ENCODE measurements at places on chromosomes 16 and 17.

- no peak for DNase-seq
Observed at GRCh38 chr16:76226011-76226410, 51.2 kb upstream of the CNTNAP4 start.

DNA sequence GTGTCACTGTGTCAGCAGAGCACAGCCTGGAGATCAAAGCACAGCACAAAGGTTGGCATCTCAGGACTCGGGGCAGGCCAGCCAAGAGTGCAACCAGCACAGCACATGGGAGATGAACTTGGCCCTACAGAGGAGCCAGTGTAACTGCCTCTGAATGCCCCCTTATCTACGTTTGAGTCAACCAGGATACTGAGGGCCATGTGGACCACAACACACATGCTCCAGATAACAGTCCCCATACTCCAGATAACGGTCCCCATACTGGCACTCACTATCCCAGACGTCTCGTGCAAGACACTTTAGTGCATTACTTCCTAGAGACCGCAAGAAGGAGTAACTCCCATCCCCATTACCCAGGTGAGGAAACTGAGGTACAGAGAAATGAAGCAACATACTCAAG, 88.2 kb downstream of the XYLT1 start:
- DNase-seq, result no peak

- DNase-seq, result no peak
Observed at GRCh38 chr16:22070361-22071330, 21.7 kb upstream of the VWA3A start.

DNA sequence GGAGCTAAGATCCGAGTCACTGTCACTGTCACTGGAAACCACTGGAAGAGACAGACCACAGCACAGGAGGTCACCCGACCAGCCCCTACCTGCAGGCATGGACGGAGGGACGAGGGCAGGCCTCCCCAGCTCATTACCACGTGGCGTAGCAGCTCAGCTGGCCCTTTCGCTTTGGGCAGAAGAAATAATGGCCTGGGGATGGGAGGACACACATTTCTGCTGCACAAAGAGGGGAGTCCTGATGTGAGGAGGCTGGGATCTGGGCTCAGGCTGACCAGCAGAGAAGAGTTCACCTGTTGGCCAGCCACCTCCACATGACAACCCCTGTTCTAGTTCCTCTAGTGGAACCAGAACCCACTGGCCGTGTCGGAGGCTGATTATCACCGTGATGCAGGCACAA, 38.2 kb upstream of the DOC2B start:
- DNase-seq, result no peak

GRCh38 chr17:52140601-52141000, 17.9 kb downstream of the CA10 start:
- no peak for DNase-seq

DNA sequence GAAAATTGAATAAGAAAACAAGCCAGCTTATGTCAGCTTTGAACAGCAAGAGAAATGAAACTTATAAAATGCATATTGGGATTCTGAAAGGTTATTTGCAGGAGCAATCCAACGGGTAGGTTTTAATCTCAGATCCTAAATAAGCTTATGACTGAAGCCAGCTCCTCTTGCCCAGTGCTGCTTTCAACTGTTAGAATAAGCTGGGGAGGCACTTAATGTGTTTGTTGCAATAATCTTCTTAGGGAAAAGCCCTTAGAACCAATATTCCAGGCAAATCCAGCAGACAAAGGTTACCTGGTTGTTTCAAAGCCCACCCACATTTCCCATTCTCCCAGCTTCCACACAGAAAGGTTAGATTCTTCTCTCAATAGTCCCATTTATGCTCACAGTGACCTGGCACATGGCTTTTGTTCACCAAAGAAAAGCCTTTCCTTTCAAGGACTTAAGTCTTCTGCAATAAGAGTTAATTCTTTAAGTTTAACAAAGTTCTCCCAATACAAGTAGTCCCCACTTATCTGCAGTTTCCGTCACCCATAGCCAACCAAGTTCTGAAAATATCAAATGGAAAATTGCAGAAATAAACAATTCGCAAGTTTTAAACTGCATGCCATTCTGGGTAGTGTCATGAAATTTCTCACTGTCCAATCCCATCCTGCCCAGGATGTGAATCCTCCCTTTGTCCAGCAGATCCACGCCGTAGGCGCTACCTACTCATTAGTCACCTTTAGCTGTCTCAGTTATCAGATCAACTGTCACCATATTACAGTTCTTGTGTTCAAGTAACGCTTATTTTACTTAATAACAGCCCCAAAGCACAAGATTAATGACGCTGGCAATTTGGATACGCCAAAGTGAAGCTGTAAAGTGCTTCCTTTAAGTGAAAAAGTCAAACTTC, 5.9 kb downstream of the TEX2 start:
- DNase-seq, result no peak

DNA sequence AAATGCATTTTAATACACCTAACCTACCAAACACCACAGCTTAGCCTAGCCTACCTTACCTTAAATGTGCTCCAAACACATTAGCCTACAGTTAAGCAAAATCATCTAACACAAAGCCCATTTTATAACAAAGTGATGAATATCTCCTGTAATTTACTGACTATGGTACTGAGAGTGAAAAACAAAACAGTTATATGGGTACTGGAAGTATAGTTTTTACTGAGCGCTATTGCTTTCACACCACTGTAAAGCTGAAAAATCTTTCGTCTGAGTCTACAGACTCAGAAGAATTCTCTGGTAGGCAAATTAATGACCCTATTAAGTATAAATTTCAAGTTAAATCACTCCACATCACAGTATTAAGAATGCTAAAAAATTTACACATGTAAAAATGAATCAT, 3.5 kb downstream of the GRB2 start:
- DNase-seq, result no peak

DNA sequence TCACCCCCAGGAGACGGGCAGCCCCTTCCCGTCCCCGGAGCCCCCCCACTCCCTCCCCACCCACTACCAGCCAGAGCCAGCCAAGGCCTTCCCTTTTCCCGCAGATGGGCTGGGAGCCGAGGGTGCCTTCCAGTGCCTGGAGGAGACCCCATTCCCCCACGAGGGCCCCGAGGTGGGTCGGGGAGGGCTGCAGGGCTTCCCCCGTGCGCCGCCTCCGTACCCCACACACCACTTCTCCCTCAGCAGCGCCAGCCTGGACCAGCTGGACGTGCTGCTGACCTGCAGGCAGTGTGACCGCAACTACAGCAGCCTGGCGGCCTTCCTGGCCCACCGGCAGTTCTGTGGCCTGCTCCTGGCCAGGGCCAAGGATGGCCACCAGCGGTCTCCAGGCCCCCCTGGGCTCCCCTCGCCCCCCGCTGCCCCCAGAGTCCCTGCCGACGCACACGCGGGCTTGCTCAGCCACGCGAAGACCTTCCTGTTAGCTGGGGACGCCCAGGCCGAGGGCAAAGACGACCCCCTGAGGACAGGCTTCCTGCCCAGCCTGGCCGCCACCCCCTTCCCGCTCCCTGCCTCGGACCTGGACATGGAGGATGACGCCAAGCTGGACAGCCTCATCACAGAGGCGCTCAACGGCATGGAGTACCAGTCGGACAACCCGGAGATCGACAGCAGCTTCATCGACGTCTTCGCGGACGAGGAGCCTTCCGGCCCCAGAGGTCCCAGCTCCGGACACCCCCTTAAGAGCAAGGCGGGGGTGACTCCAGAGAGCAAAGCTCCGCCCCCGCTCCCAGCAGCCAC, 23.5 kb upstream of the ZFPM1 start:
- no peak for DNase-seq

GRCh38 chr17:11644265-11645212, 46.3 kb downstream of the DNAH9 start:
- peak; percentile 5 for DNase-seq

GRCh38 chr16:30395155-30395991, at the start of gene ZNF48:
TSS of gene ZNF48 (plus strand) at chr16:30395420. CDS start at chr16:30395795, 375 bp downstream.
- DNase-seq, result peak; percentile 60

GRCh38 chr17:36921095-36921851, 16.0 kb upstream of the LHX1 start:
- peak; percentile 54 for DNase-seq

DNA sequence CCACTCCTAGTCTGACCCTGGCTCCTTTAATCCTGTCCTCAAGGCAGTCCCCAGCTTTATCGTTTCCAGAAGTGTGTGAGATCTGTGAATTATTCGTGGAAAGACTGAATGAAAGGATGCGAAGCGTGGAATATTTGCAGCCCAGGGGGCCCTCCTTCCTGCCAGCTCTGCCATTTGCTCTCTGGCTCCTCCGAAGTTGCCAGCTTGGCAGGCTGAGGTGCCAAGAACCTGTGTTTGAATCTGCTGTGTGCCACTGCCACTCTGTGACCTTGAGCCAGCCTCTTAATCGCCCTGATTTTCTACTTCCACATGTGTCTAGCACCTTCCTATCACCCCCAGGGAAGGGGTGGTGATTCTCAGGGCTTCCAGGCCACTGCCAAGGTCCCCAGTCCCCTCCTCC, 10.8 kb downstream of the TBKBP1 start:
- no peak for DNase-seq

DNA sequence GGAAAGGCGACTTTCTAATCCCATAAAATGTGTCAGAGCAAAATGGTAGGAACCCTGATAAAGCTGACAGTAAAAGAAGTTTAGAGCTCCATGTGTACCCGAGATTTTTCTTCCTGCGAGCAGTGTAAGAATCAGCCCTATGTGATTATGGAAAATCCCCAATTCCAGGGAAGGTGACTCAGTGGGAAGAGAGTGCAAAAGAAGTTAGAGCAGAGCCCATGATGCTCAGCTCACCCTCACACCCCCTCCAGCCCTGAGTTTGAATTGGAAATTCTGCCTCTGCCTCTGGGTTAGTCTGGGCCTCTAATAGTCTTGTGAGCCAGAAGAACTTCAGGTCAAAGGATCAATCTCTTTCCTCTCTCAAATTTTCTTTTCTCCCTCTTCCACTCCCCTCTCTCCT, 12.5 kb downstream of the C17orf78 start:
- DNase-seq, result no peak

DNA sequence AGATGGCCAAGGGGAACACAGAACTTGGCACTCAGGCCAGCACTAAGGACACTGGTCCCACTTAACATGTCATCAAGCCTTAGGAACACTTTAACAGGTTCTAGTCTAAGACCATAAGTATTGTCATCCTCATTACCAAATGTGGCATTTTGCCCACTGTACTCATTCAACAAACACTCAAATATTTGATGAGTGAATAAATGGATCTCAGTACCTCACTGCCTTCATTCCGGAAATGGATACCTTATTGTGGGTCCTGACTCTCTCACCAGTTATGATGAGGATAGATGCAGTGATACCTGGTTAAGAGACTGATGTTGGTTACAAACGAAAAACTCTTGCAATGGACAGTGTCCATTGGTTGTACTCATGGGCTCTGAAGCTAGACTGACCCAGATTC, 455.2 kb upstream of the DYNLRB2 start:
- DNase-seq, result no peak

DNA sequence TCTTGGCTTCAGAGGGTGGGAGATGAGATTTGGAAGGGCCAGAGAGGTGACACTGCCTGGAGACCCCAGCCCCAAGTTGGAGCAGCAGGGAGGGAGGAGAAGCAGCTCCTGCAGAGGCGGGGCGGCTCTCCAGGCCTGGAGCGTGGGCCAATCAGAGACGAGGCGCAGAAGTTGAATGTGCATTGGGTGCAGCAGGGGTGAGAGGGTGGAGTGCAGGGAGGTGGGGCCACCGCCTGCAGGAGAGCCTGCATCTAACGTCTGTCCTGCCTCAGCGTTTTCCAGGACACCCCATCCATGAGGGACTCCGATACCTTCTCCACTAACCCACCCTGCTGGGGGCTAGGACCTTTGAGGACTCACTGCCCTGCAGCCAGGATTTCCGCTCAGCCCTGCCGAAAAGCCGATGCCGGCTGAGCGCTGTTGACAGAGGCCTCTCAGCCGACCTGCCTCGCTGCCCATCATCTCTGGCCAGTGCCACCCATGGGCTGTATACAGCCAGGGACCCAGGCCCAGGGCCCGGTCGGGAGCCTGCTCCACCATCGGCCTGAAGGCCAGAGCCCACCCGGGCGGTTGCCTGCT, 146.2 kb downstream of the ENGASE start:
- no peak for DNase-seq

GRCh38 chr16:14196539-14196938, 125.4 kb downstream of the MRTFB start:
- DNase-seq, result no peak

GRCh38 chr16:1168837-1169236, 15.9 kb downstream of the CACNA1H start:
- no peak for DNase-seq

DNA sequence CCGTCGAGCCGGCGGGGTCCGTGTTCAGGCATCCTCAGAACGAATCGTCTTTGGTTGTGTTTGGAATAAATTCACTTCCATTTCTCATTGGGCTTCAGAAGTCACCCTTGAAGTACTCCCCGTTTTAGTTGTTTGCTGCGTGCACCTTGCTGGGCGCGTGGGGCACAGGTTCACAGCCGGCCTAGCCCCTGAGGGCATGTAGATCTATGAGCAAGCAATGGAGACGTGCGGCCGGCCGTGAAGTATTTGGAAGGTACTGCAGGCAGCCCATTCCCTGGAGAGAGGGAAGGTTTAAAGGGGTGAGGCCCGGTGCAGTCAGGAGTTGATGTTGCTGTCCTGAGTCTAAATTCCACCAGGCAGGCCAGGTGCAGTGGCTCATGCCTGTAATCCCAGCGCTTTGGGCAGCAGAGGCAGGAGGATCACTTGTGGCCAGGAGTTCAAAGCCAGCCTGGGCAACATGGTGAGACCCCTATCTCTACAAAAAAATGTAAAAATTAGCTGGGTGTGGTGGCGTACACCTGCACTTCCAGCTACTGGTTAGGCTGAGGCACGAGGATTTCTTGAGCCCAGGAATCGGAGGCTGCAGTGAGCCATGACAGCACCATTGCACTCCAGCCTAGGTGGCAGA, 714 bp downstream of the ACSF3 start:
- no peak for DNase-seq

GRCh38 chr16:62021161-62021581, 15.1 kb downstream of the CDH8 start:
- DNase-seq, result no peak

- no peak for DNase-seq
Observed at GRCh38 chr16:6252541-6252940, 1080.1 kb upstream of the RBFOX1 start.

- no peak for DNase-seq
Observed at GRCh38 chr16:11319529-11320146, 25.6 kb upstream of the RMI2 start.

DNA sequence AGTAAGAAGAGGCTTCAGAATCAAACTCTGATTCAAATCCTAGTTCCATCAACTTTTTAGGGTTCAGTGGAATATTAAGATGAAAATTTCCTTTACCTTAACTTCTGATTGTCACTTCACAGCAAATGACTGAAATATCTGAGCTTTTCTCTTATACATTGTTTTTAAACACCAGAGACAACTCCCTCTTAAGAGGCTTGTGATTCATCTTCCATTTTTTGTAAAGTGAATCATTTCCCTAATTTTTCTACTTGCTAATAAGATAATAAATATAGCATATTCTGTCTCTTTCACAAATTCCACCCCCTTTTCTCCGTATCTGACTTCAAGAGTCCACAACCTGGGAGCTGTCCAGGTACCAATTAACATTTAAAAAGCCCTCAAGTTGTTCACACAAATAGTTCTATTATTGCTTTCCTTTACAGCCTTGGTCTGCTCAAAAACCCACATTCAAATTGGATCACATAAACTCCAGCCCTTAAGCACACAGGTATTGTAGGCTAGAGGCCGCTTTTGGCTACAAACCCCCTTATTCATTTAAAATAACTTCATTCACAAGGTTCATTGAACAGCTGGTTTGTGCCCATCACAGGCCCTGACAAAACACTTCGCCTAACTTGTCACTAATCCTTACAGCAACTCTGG, 14.1 kb upstream of the UTP6 start:
- no peak for DNase-seq
